ENCODE measurements at places on chromosomes 6 and 20.

DNA sequence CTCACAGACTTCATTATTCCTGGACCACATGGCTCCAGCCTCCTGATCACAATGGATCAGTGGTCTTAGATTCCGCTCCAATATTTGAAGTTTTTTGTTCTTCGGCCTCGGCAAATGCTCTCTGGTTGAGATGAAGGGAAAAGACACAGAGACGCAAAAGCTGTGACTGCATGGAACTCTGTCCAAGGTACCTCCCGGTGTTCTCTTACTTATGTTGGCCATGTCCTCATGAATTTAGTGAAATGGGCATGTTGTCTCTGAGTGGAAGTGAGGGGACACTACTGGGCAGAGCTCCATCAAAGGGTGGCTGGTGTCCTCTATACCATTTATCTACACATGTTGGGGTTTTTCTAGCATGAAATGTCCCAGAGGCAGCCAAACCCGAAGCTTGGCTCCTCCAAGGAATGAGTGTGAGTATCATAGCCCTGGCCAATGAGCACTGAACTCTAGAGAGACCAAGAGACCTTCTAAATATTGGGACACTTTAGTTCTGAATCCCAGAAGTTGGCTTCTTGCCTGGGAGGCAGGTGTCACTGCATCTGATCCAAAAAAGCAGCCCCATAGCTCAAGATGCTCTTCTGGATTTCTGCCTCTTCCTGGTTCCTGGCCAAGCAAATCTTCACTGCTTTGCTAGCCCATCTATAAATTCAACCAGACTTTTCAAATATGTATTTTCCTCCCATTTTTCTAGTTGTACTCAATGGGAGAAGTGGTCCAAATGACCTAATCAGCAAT is 34.1 kb downstream of the HLA-G start:
- no peak for DNase-seq

- no peak for DNase-seq
These were observed 101.5 kb downstream of the RNF144B start for GRCh38 chr6:18488526-18489270.

DNA sequence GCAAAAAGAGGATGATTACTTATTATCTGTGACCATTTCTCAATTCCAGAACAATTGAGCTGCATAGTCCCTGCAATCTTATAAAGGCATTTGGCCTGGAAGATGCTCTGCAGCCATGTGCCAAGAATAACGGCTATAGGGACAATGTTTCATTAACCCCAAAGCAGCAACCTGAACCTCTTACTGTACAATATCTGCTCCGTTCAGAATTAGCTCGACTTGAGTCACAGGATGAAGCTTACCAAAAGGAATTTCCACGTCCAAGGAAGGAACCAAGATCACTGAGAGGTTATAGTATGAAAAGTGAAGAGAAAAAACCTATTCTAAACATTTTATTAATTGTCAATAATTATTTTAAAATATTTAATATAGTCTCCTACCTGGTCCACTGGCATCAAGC is 167.3 kb upstream of the GMDS start:
- no peak for DNase-seq

- DNase-seq: no peak
These were observed 188.1 kb upstream of the SLC35B3 start for GRCh38 chr6:8623441-8623840.

GRCh38 chr6:150347845-150348244 is 21.0 kb upstream of the IYD start:
- DNase-seq: no peak

- no peak for DNase-seq
These were observed 22.4 kb upstream of the HACE1 start for GRCh38 chr6:104881964-104882668.

DNA sequence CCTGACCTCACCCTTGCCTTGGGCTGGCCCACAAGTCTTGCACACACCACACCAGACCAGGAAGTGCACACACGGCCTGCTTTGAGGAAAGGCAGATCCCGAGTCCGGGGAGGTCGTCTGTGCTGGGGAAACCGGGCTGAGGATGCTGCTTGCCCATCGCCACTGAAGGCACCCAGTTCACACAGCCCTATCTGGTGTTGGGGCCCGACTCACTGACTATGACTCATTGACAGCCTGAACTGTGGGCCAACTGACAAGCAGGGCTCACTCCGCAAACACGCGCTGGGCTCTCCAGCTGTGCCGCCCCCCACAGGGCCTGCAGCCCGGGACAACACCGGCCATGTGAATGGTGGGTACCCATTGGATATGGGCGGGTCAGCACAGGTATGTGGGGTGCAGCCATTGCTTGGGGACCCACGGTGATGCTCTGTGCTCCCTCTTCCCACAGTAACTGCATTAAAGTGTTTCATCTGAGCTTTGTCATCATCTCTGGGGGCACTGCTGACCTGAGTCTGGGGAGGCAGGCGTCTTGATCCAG is 1.6 kb downstream of the SAMD10 start:
- peak; percentile 87 for DNase-seq

DNA sequence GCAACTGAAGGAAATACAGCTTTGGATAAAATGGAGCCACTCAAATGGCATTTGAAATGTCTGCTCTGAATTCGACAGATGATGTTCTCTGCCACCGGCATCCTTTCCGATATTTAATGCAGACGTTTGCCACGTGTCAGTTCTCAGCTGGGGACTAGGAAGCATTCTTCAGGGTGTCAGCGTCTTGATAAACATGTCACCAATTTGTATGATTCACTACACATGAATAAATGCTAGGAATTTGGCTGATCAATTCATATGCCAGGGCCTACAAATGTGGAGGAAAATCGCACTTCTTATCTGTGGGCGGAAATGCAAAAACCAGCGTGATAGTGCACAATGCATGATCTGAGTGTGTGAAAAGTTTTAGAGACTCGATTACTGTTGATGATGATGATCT is 169.5 kb downstream of the SLC24A3 start:
- DNase-seq: no peak

GRCh38 chr20:59221049-59221706 is 57.6 kb downstream of the ZNF831 start:
- no peak for DNase-seq

DNA sequence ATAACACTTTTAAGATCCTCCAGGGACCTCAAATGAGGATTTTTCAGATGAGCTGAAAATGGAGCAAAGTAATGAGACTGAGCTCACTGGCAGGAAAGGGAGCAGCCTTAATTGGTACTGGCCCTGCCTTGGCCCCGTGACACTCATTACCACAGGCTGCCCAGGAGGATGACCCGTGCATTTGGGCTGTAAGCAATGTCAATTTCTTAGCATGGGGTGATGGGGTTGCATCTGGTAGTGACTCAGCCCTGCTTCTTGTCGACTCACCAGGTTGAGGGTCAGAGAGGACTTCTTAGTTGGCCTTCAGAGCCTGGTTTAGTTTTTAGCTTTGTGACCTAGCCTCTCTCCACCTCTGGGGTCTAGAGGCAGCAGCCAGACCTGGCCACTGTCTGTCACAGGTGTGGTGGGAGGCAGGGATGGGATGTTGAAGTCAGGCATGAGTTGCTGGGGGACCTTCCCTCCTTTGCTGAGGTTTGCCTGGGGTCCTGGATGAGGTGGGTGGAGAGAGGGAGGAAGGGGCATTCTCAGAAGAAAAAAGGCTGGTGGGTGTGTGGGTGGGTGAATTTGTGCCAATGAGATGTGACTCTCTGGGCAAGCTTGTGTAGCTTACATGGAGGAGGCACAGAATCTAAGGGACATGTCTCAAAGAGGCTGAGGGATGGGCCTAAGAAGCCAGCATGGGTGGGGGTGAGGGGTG is 25.9 kb upstream of the EPB41L1 start:
- no peak for DNase-seq

DNA sequence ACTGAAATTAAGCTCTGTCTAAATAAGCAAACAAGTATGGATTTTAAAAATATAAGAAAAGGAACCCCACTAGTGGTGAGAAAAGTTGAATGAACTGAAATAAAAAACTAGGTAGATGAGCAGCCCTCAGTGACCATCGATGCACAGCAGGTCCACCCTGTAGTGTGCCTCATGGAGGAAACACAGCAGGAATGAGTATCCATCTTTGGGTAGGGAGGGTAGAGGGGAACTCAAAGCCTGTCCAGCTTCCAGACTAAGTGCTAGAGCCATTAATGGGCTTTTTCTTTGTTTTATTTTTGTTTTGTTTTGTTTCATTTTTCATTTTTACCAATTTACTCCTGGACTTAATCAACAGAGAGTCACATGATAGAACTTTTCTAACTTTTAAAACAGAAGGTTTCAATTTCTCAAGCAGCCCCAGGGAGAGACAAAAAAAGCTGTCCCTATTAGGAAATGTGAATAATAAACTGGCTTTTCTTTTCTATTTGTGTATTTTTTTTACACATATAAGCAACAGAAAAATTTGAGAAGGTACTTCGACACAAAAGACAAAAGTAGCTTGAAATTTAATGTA is 700.6 kb downstream of the HACE1 start:
- DNase-seq: no peak

DNA sequence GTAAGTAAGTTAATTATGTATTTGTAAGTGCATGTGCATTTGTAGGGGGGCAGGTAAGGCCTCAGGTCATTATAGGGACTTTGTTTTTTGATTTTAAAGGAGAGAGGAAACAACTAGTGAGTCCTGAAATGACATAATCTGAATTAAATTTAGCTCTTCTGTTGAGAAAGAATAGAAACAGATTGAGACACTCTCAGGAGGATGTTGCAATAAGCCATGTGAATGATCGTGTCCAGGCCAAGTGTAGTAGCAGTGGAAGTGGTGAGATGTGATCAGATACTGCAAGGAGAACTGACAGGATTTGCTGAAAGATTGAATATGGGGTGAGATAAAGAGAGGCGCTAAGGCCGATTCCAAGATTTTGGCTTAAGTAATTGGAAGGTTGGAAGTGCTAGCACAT is 2.6 kb upstream of the CENPW start:
- no peak for DNase-seq

DNA sequence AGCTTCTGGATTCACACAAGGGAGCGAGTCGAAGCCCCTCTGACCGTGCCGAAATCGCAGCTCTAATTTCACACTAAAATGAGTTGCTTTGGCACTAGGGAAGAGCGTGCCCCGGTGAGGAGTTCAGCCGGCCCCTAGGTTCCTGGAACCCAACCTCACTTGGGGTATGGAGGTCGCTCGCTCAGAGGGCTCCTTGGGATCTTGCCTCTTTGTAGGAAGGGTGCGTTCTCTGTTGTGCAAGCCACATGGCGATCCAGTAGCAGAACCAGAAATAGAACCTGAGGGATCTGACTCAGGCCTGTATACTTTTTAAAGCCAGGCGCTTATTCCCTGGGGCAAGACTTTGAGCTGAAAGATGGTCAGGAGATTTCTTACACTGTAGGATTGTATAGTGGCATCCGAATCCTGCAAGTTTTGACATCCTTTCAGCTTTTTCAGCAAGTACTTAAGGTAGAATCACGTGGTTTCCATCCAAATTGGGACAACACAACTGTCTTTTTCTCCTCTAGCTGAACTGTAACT is 861 bp upstream of the RALGAPA2 start:
- no peak for DNase-seq

GRCh38 chr20:19008497-19008896 is 194.9 kb downstream of the SCP2D1 start:
- no peak for DNase-seq

DNA sequence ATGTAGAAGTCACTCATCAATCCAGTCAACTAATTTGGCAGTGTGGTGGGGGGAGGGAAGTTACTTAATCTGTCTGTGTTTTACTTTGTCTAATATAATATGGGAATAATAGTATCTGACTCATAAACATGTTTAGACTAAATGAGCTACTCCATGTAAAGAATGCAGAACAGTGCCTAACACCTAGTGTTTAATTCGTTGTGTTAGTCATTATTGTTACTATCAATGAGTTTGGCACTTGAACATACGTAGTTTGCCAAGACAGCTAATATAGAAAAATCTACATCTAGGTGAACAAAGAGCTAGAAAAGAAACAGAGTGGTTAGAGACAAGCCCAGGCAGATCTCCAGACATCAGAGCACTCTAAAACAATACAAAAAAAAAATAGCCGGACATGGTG is 49.1 kb downstream of the IRAK1BP1 start:
- no peak for DNase-seq

GRCh38 chr6:42555477-42556457 is 8.1 kb upstream of the UBR2 start:
- no peak for DNase-seq

DNA sequence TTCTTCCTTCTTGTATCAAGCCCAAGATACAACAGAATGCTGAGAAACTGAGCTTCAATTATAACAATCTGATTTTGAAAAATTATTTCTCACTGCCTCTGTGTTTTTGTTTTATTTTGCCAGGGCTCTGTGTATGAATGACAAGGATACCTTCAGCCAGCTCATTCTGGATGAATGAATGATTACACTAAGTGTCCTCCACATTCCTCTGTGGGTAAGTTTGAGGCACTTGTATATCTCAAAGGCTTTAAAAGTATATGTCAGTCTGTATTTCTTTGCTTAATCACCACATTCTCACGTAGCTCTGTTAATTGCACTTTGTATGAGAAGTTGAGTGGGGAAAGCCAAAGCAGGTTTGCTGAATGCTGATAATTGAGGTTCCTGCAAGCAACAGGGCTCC is 95.1 kb downstream of the TIAM2 start:
- DNase-seq: no peak

DNA sequence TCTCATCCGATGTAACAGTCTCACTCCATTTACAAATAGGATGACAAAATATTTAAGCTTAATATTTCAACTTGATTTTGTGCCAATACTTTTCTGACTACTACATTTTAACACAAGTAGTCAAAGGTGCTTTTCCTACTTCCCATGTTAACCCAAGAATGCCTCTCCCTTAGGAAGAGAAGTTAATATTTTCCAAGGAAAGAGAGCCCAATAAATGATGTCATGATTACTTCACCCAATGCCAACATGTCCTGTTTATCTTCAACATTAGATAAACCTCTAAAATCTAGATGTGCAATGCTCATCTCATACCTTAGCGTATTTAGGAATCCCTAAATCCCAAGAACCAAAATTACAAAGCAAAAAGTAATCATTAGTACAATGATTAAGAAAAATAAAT is 156.7 kb upstream of the TENT5A start:
- no peak for DNase-seq

- DNase-seq: no peak
These were observed 19.1 kb upstream of the SIRPD start for GRCh38 chr20:1576641-1577040.

- no peak for DNase-seq
These were observed 130.0 kb upstream of the BMP5 start for GRCh38 chr6:56005426-56005825.

GRCh38 chr20:62925420-62926228 is 681 bp downstream of the DIDO1 start:
- peak; percentile 43 for DNase-seq

DNA sequence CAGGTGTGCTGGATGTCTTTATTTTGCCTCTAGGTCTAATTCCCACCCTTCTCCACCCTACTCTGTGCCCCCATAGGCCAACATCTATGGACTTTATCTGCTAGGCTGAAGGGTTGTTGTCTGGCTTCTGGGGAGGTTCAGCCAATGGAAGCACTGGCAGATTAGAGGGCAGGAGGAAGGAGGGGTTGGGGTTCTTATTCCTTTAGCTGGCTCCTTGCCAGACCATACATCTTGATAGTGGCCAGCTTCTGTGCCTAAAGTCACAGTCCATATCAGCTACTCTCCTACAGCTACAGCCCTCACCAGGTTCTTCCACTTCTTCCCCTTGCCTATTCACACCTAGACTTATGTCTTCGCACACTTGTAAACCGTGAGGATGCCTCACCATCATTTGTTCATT is 41.1 kb downstream of the ROS1 start:
- no peak for DNase-seq

All from activated CD4-positive, alpha-beta T cell treated with anti-CD3 and anti-CD28 coated beads, Interleukin-2, Interleukin-4, amounts not matched to agents 100 ng/mL and 50 ng/mL, durations not matched to agents 16 hours and 8 hours (primary cell).